ENCODE measurements at places on chromosomes 2 and 18. TPM values are rescaled to one million over a fixed set of nuclear protein-coding genes. Genes with fewer than 3 reads are reported as not detected.

CFAP210 gene
- total RNA-seq, result 0.49 TPM

HOXD12 gene
- total RNA-seq, result not detected

OR6B2 gene
- total RNA-seq, result not detected

TRIB2 gene
- 45.4 TPM for total RNA-seq

CNPPD1 gene
- total RNA-seq, result 56.4 TPM

COL6A3 gene
- total RNA-seq, result 197 TPM

POU3F3 gene
- total RNA-seq, result not detected

TTR gene
- total RNA-seq, result 0.55 TPM

COLEC12 gene
- total RNA-seq, result 10.2 TPM

RAX gene
- not detected for total RNA-seq

IL1F10 gene
- not detected for total RNA-seq

ANKRD30B gene
- not detected for total RNA-seq

TMEM247 gene
- total RNA-seq, result not detected

GLI2 gene
- total RNA-seq, result 9.8 TPM

BOLL gene
- not detected for total RNA-seq

MALL gene
- total RNA-seq, result 31.6 TPM

DHRS9 gene
- total RNA-seq, result 1.1 TPM

AKAIN1 gene
- not detected for total RNA-seq

SEPTIN2 gene
- 480 TPM for total RNA-seq
